SW 1271 (cell line): ENCODE measurements at places on chromosomes 12 and 14.
A peak's percentile ranks its signal among the peaks of the same experiment; 100 is the strongest.

- DNase-seq, result no peak
Measured at GRCh38 chr12:51465491-51465890, 40.9 kb downstream of the SLC4A8 start.

- no peak for DNase-seq
Measured at GRCh38 chr14:100653409-100653808, 66.2 kb upstream of the BEGAIN start.

GRCh38 chr14:69819607-69820006, 22.6 kb upstream of the SLC10A1 start:
- DNase-seq, result no peak

- DNase-seq, result peak; percentile 75
Measured at GRCh38 chr12:4157122-4157521, 116.4 kb upstream of the CCND2 start.

DNA sequence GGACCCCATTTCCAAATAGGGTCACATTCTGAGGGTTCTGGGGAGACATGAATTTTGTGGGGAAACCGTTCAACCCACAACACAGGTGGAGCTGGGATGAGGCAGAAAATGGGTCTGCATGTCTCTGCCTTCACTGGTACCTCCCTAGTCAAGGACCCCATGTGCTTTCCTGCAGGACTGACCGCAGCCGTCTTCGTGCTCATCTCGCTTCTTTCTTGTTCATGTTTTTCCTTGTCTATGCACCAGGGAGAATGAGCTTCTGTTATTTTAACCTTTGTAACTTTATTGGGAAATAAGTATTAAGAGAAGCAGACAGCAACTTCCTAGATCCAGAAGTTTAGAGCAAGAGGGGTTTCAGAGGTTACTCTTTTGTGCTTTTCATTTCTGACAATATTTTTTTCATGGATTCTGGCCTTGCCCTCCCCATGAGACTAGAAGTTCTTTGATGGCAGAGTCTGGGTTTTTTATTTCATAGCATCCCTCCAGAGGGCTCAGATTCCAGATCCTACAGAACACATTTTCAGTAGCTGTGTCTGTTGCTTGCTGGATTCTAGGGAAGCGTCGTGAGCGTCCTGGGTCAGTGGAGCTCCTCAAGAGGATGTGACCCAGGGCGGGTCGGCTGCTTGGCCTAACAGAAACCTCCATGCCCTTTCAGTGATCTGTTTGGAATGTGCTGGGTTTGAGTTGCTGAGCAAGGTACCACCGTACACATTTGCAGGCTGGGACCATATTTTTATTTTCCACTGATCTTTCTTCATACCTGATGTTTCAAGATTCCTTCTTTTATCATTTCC, 104.2 kb downstream of the ADGRD1 start:
- DNase-seq, result no peak
